ENCODE measurements at places on chromosomes 3 and 15.

- DNase-seq = no peak
Measured at GRCh38 chr3:195240171-195240701, 30.7 kb downstream of the XXYLT1 start.

- DNase-seq = no peak
Measured at GRCh38 chr3:38545550-38545949, 49.4 kb downstream of the EXOG start.

- peak; percentile 64 for DNase-seq
Measured at GRCh38 chr3:113659101-113659541, 37.3 kb downstream of the USF3 start.

GRCh38 chr3:21645121-21645897, 105.7 kb downstream of the ZNF385D start:
- DNase-seq = no peak

GRCh38 chr3:136714020-136714419, 38.2 kb downstream of the STAG1 start:
- no peak for DNase-seq

DNA sequence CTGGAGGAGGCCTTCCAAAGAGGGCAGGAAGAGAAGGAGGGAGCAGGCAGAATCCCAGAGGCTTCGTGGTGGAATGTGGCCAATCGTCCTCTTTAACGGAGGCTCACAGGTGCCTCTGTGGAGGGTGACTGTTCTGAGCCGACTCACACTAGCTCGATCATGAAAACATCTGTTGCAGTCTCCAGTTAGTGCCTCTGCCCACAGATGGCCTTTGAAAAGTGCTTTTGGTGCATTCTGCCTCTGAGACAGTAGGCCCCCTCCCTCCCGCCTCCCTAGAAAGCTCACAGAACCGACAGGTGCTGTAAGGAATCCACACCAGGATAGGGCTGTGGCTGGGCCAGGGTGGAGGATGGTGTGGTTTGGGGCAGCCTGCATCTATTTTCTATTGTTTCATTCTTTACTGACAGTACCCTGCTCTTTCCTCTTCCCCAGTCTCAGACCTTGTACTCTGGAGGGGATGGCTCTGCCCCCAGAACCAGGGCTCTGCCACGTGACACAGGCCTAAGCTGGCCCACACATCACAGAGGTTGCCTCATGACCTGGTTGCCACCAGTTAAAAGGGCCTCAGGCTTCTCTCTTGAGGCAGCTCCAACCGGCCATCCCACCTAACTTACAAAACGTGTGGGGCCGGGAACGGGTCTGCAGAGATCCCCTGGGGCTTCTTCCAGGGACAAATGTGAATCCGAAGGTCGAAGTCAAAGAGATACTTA, 27.2 kb upstream of the PIGZ start:
- DNase-seq = no peak

DNA sequence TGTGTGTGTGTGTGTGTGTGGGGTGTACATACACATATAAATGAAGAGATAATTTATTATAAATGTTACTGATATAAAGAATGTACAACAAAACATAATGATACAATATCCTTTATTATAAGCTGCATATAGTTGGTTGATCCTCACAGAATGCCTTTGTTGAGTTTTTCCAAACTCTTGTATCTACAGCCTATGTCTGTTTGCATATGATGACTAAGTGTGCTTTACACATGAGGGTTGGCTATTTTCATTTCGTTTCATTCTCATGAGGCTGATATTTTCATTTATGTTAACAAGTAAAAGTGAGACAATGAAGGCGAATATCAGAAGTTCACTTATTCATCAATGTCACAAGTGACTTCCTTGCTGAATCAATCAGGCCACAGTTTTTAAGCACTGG, 45.1 kb downstream of the TM2D3 start:
- no peak for DNase-seq

GRCh38 chr3:15050405-15051092, 14.6 kb downstream of the MRPS25 start:
- DNase-seq = no peak

- no peak for DNase-seq
Measured at GRCh38 chr3:63886858-63887257, 23.2 kb downstream of the ATXN7 start.

- DNase-seq = no peak
Measured at GRCh38 chr3:10494180-10494579, 11.2 kb downstream of the ATP2B2 start.

DNA sequence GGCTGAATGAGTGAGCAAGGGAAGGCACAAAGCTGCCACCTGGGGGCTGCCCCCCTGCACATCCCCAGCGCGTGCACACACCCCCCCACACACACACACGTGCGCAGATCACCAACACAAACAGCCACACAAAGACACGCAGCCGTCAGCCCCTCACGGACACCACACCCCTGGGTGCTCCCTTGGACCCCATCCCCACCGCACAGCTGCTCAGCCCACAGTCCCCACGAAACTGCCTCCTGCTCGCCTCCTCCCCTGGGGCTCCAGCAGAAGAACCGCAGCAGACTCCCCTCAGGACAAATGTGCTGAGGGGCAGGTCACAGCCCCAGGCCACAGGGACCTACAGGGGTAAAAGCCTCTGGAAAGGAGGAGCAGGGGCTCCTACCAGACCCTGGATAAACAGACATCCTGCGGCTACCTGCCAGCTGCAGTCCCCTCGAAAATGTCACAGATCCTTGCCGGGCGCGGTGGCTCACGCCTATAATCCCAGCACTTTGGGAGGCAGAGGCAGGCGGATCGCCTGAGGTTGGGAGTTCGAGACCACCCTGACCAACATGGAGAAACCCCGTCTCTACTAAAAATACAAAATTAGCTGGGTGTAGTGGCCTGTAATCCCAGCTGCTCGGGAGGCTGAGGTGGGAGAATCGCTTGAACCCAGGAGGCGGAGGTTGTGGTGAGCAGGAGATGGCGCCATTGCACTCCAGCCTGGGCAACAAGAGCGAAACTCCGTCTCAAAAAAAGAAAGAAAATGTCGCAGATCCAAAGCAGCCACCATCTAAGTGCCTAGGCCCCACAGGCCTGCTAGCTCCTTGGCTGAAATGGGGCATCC, 6.5 kb downstream of the TWF2 start:
- no peak for DNase-seq

- no peak for DNase-seq
Measured at GRCh38 chr15:68419301-68420175, 12.4 kb downstream of the ITGA11 start.

DNA sequence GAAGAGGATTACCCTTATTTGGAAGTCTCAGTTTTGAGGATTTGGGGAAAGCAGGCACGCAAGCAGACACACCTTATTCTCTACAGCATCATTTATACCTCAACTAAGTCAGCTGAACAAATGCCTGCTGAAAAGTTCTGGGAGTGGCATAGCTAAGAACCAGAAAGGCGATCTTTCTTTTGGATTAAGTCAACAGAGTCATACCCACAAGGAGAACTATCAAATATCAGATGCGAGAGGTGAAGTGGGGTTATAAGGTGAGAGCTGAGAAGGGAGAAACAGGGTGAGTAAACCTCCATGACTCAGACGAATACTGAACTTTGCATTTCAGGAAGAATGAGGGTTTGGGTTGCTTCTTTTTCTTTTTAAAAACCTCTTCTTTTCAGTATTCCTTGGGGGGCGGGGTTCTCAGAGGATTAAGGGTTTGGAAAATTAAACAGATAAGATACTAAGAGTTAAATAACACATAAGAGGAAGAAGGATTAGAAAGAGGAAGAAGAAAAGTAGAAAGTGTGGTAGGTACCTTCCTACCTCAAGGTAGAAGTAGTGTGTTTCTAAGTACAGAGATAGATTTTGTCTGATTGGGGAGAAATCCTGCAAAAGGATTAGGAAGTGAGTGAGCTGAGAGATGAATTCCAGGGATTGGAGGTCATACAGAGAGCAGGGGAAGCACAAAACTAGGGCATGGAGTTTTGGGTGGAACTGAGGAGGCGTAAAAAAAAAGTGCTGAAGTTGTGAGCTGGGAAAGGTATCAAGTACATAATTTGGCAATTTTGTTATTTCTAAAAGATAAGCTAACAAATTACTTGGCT, 41.3 kb upstream of the ICE2 start:
- DNase-seq = no peak

- DNase-seq = no peak
Measured at GRCh38 chr15:68479870-68480269, 47.9 kb upstream of the ITGA11 start.

DNA sequence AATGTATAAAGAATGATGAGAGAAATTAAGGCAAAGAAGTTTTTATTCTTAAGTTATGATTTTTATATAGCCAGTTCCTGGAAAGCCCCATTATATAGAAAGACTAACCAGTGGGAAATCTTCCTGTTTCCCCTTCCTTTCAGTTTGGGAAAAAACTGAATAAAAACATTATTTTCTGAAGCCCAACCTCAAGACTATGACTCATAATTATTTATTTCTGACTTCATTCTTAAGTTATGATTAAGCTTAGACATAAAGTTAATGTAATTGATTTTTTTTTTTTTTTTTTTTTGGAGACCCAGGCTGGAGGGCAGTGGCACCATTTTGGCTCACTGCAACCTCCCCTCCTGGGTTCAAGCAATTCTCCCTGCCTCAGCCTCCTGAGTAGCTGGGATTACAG, 55.8 kb downstream of the TRPC1 start:
- no peak for DNase-seq

- DNase-seq = no peak
Measured at GRCh38 chr15:98904544-98904943, 103.0 kb downstream of the PGPEP1L start.

GRCh38 chr15:90893175-90894090, 9.1 kb downstream of the FES start:
- DNase-seq = no peak

GRCh38 chr3:47802734-47803479, at the start of gene DHX30:
Gene DHX30 (plus strand): TSS chr3:47803138. CDS start chr3:47810684, 7,546 bp downstream.
- peak; percentile 53 for DNase-seq

GRCh38 chr3:94004301-94004910, 24.0 kb downstream of the STX19 start:
- DNase-seq = peak; percentile 52

DNA sequence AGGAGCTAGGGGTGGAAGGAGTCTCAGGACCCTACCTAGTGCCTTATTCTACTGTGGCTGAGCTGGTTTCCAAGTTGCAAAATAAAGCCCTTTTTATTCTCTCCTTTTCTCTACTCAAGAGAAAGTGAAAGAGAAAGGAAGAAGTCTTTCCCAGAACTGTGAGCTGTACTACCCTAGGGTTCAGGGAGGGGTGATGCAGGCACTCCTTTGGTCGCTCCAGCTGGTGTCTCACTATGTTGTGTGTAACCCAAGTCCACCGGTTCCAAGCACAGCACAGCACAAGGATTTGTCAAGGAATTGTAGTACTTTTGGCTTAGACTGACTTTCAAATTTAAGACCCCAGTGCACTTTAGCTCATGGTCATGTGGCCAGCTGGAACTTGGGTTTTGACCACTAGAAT, 1721.7 kb downstream of the OTOL1 start:
- DNase-seq = no peak

All from NCI-H2029 treated with DMSO at 0.1 percent for 48 hours (cell line).